Activated CD4-positive, alpha-beta T cell treated with anti-CD3 and anti-CD28 coated beads, Interleukin-2, amount 50 U/mL, for 48 hours (primary cell): ENCODE measurements at places on chromosomes 11 and 22.
A peak's percentile ranks its signal among the peaks of the same experiment; 100 is the strongest.

- DNase-seq, result no peak
Observed at GRCh38 chr11:2207773-2208621, 36.4 kb upstream of the TH start.

GRCh38 chr11:113377681-113378412, 9.7 kb upstream of the ANKK1 start:
- no peak for DNase-seq

DNA sequence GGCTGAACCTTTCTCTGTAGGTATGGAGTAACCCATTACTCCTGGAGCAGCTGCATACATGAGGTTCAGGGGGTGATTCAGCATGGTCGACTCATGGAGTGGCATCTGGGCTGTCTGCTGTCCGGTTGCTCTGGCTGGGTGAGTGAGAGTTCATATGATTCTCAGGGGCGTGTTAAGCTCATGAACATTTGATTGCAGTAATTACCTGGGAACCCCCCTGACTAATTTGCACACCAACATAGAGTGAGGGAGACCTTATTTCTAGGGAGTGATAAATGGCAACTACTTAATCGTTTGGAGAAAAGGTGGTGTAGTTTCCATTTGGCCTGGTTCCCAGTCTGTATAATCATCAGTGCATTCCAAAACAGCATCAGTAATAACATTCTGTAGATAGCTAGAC, 661.9 kb downstream of the ETS1 start:
- no peak for DNase-seq

DNA sequence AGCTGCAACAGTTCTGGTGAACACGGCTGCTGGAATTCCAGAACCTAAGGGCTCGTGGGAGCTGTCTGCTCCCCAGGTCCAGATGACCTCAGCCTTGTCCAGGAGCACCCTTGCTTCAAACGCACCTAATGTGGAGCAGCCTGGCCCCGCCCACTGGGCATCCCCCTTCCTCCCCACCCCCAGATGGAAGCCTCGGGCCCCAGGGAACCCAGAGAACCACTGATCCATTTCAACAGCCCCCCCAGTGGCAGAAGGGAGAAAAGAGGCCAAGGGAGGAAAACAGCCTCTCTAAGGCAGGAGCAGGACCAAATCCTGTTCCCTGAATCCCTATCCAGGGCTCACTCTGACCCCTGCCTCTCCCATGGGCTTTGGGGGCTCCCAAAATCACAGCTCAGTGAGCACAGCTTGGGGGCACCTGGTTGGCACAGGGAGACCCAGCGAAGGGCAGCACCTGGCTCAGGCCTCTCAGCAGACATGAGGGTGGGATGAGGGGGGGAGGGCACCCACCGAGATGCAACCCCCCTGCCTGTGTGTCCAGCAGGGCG, 1.2 kb downstream of the CYTH4 start:
- DNase-seq, result peak; percentile 53

DNA sequence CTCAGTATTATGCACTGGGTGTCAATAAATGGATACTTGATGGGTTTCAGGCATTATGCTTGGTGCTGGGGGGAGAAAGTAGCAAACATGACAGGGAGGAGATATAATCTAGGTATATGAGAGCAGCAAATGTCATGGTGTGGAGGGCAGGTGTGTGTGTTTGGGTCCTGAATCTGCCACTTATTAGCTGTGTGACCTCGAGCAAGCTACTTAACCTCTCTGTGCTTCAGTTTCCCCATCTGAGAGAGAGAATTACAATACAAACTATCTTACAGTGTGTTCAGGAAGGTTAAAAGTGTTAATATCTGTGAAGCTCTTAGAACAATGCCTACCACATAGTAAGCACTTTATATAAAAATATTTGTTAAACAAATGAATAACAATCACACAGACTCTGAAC, 2.8 kb downstream of the SLC22A8 start:
- DNase-seq, result no peak

GRCh38 chr22:50505776-50506610, 1.5 kb downstream of the LMF2 start:
- DNase-seq, result no peak

DNA sequence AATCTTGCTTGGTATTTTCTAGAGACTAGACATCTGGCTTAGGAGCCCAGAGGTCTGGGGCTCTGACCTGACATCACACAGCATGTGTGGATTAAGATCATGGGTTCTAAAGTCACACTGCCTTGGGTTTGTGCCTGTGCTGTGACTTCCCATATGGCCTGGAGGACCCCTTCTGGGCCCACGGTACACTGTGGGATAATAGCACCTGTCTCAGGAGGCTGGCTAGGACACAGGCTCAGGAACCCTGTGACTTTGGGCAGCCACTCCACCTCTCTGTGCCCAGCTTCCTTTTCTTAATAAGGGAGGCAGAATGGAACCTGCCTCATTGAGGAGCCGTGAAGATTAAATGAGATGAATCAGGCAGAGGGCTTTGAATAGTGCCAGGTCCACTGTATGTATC, 99.2 kb upstream of the B3GAT1 start:
- DNase-seq, result no peak

GRCh38 chr11:65314501-65315203, at the start of gene CDC42EP2:
TSS of gene CDC42EP2 (plus strand) at chr11:65314866. CDS start at chr11:65320899, 6,033 bp downstream.
- peak; percentile 82 for DNase-seq

- DNase-seq, result no peak
Observed at GRCh38 chr11:103327721-103328120, 218.5 kb downstream of the DYNC2H1 start.

DNA sequence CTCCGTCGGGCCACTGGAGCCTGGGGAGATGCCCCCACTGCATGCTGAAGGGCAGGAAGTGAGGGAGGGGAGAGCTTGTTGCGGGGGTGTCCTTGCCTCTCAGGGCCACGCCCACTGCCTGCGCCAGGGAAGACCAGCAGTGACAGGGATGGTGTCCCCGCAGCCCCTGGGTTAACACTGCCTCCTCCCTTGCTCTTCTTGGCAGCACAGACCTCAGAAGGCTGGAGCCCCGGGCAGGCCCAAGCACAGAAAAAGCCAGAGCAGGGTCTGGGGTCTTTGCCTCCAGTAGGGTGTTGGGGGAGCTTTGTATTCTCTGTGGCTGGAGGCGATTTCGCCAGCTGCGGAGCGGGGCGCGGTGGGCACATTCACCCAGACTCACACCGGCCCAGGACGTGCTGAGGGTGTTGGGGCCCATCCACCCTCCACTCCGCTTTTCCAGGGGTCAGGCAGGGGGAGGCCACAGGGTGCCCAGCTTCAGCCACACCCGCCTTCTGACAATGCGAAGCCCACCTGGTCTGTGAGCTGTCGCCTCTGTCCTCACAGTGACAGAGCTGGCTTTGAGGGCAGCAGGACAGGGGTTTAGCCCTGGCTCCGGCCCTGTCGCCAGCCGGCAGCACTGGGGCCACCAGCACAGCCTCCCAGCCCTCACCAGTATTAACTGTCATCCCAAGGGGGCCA, 83.7 kb downstream of the CDKN1C start:
- DNase-seq, result no peak

- DNase-seq, result peak; percentile 56
Observed at GRCh38 chr11:67053896-67054329, 2.7 kb upstream of the RHOD start.

DNA sequence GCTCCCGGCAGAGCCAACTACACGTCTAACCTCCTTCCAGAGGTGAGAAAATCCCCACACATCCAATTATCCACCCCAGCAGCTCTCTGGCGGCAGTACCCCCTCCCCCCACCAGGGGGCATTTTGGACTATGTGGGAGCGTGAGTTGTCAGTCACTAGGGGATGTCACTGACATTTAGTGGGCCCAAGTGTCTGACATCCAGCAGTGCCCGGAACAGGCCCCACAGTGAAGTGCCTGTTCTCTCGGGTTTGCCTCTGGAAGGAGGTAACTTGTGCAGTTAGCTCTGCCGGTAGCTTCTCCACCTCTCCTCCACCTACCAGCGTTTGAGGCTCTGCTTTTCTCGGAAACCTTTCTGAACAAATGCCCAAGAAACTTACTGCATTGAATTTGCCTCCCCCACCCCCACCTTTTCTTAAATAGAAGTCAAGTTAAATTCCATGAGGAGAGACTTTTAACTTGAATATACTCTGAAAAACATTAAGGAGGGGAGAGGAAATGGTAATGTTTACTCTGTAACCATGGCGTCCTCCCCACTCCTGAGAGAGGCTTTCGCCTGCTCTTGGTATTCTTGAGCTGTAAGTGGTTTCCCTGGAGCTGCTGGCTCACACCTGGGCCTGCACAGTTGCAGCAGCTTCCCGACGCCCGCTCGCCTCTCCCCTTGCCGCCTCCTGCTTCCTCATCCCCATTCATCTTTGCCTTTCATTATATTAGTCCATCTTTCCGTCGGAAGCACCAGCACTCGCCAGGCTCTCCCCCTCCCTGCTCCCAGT, 112.8 kb downstream of the WNT7B start:
- peak; percentile 86 for DNase-seq

DNA sequence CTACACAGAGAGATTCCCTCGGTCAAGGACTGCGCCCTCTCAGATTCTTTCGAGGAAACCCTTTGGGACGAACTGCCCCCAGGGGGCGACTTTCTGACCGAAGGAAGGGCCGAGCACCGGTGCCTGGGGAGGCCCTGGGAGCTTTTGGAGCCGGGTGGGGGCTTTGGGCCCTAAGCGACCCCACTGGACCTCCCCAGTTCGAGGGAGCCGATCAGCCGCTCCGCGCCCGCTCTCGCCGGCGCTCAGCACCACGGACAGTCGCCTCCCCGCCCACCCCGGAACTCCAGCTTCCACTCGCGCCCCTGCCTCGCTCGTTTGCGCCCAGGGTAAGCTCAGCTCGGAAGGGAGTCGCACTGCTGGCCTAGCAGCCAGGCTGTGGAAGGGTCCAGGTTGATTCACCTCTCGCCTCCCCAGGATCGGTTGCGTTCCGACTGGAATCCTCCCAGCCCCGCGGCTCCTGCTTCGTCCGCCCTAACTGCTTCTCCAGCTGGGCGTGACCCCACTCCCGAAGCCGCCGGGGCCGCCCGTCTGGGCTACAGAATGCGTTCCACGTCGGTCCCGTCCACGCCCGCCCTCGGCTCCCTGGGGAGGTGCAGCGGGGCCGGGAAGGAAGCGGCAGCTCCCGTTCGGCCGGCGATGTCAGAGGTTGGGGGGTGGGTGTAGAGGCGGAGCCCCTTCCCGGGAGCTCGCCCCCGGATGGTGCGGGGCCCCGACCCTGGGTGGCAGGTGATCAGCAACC, 428 bp downstream of the SCN3B start:
- peak; percentile 29 for DNase-seq

- no peak for DNase-seq
Observed at GRCh38 chr22:48053486-48053885, 1291.0 kb downstream of the TBC1D22A start.

DNA sequence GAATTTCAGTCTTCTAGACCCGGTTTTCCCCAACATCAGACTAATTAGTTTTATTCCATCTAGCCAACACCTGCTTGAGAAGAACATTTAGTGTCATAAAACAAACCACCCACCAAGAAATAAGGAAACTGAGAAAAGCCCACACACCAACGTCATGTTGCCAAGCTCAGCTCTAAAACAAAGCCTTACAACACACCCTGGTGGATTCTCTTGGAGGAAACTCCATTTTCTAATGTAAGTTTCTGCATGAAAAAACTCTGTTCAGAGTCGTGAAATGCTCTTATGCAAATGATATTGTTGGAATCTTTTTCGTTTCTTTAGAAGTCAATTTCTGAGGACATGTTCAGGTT, 105.0 kb upstream of the RAG2 start:
- no peak for DNase-seq

- DNase-seq, result peak; percentile 81
Observed at GRCh38 chr11:66388780-66389386, 17.3 kb upstream of the SLC29A2 start.

- no peak for DNase-seq
Observed at GRCh38 chr11:12862696-12863469, 146.2 kb upstream of the RASSF10 start.

DNA sequence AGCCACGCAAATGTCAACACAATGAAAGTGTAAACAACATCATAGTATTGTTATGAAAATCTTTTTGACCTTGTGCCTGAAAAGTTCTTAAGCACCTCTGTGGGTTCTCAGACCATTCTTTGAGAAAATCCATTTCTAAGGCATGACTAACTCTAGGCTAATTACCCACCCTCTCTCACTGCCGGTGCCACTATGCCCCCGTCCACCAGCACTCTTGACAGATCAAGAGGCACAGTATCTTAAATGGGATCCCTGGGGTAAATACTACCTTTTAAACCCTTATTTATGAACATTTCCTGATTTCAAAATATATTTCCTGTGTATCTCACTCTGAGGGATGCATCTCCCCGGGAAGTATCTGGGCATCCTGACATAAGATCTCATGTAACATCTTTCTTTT, 607.5 kb downstream of the METTL15 start:
- no peak for DNase-seq

GRCh38 chr11:72912253-72912652, 98.0 kb downstream of the ATG16L2 start:
- DNase-seq, result no peak

GRCh38 chr22:17411213-17411612, 42.0 kb downstream of the CECR2 start:
- no peak for DNase-seq

DNA sequence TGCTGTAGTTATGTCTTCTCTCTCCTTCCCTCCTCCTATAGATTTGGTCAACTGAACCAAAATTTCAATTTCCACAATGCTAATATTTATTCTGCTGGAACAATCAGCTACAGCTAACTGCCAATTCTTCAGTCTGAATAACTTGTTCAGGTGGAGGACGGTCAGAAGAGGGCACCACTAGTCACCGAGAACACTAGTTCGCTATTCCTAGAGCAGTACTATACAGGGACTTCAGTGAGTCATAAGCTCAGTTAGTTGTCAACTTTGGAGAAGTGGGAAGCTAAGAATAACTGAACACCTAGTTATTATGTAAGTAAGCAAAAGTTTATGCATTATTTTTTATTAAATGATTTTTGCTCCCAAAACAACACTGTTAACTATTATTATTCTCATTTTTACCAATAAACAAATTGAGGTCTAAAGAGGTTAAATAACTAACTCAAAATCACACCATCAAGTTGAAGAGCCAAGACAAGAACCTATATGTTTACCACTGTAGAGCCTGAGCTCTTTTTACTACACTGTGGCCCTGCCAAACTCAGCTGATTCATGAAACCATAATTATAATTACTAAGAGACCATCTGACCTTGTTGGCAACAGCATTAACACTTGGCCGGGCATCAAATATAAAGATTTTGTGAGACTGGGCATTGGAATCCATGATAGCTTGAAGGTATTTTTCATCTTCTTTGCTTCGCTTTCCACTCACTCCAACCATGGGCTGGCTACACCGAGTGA, 59.0 kb downstream of the CEP57 start:
- DNase-seq, result peak; percentile 30

- no peak for DNase-seq
Observed at GRCh38 chr11:96465512-96465911, 75.7 kb downstream of the JRKL start.

DNA sequence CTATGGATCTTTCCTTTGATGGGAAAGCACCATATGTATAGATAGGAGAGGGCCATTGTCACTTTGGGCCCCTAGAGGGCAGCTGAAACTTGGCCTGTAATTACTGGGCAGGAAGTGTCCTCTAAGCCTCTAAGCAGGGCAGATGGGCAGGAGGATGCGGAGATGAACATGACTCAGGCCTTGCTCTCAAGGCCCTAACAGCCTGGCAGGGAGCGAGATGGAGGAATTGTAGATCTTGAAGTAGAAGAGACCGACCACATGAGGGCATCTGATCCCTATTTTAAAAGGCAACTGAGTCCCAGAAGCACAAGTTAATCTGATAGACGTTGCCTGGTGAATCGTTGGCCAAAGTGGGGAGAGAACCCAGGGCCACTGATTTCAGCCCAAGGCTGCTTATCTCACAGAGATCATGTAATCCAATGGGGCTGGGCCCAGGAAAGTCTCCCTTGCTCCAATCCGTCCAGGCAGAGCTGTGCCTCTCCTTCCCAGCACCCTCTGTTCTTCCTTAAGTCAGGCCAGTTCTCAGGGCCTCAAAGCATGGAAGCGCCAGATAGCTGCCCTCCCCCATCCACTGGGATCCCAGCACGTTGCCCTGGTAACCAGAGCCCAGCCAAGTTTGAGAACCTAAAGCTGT, 2.5 kb upstream of the SEPTIN3 start:
- DNase-seq, result peak; percentile 48
